C1 segment of cervical spinal cord (tissue), 14 donors: ENCODE measurements at places on chromosomes 16 and 17.

DNA sequence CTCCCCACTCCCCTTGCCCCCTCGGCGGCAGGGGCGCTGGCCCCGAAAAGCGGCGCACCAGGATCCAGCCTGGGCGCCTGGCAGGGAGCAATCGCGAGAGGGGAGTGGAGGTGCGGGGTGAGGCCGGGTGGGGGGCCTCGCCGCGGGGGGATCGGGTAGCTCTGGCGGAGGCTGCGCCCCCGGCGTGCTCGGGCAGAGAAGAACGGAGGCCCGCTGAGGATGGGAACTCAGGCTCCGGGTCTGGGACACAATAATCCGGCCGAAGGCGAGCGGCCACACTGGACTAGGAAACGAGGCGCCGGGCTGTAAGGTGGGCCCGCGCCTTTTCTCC is 721 bp upstream of the PCGF2 start:
- no peak for DNase-seq

DNA sequence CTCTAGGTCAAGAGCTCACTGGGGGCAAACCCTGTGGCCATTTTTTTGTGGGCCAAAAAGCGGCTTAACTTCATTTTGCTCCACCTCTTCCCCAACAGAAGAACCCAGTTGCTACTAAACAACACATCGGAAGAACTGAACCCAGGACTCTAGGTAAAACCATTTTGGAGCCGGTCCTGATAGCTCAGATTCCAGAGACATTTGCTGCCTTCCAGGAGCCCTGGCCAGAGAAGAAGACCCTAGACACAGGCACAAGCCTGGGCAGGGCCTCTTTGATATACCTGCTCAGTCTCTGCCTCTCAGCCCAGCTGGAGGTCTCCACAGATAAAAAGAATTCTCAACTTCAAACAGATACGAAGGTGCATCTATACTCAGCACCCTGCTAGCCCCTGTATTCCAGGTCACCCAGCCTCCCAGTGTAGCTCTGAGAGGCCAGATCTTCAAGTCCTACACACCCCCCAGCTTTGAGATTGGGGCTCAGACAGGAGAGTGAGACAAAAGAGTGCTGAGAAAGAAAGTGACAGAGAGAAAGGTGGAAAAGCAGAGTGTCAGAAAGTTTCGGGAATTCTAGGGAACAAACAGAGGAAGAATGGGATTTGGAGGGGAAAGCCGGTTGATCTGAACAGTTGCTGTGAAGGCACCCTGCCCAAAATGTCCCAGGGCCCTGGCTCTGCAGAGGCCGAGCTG is 6.6 kb upstream of the HOXB9 start:
- no peak for DNase-seq

- DNase-seq = no peak
These were observed 54.8 kb downstream of the SLFN5 start for GRCh38 chr17:35297666-35298065.

- no peak for DNase-seq
These were observed 47.8 kb downstream of the BMERB1 start for GRCh38 chr16:15482068-15482747.

- DNase-seq = no peak
These were observed 12.3 kb downstream of the GRIN2A start for GRCh38 chr16:10169904-10170410.

DNA sequence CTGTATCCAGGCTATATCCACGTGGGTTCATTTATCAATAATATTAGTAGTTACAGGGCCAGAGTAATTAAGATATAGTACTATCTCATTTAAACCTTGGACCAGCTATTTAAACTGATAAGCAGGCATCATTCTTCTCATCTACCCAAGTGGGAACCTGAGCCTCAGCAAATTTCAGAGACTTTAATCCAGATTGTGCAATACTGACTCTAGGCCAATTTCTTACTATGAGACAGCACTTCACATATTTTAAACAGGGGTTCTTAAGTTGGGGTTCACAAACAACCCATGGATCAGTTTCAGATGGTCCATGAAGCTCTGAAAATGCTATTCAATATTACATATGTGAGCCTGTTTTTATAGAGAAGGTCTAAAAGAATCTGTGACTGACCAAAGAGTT is 302.7 kb upstream of the PSMD7 start:
- no peak for DNase-seq

DNA sequence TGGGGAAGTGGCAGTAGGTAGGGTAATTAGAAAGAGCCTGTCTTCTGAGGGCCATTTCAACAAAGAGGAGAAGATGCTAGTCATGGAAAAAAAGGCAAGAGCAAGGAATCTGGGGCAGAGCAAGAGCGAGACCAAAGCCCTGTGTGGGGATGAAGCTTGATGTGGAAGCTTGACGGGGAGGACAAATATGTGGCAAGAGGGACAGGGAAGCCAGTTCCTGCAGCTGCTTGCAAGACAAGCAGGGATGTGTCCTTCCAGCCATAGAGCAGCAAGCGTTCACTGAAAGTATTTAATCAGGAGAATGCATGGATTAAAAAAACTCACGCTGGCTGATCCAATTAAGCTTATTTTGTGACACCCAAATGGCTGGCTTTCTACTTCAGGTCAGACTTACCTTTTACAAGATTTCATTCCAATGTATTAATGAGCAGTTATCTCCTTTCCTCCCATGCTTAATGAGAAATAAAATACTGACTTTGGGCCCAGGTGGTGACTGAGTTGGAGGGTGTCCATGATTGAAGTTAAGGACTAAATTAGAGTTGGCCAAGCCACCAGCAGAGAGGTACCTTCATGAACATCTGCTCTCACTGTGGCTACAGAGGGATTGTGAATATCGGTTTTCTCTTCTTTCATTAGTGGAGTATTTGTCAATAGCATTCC is 76.8 kb downstream of the ABCA8 start:
- DNase-seq = no peak

DNA sequence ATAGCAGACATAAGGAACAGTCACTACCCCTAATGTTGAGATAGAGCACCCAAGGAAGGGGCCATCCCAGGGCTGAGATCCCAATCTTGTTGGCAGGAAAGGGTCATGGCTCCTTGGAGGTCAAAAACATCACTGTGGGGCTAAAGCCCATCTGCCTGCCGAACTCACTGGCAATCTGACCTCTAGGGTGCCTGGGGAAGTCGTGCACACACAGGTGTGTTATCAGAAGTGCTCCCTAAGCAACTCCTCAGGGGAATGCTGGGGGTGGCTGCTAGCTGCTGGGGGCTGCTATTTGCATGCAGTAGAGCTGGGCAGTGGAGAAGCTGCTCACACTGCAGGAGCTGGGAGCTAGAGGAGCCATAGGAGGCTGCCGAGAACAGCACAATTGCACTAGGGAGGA is 47.5 kb upstream of the PHOSPHO1 start:
- no peak for DNase-seq

- DNase-seq = no peak
These were observed 895 bp downstream of the BRD7 start for GRCh38 chr16:50367777-50368409.

DNA sequence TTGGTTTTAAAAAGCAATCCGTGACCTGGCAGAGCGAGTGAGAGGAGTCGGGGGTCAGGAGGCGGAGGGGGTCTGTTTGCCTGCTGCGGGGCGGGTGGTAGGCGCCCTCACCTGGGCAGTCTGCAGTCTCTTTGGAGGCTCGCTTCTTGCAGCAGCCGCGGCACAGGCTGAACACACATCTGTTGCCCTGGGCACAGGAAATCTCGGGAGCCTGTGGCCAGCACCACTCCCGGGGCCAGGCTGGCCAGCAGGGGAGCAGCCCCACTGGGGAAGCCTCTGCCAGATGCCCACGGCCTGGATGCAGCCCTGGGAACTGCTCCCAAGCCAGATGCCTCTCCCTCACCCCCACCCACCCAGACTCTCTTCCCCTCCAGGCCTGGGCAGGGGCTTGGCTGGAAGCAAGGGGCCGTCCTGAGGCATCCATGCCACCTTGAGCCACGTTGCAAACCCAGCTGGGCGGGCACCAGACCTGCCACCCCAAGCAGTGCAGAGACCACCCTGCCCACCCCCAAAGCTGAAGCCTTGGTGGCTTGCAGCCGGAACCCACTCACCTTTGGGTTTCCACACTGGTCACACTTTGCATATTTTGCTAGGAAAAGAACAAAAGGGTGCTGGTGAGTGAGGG is 6.6 kb downstream of the GPS1 start:
- no peak for DNase-seq

GRCh38 chr16:58056580-58056979 is 31.0 kb downstream of the MMP15 start:
- DNase-seq = no peak

- peak; percentile 53 for DNase-seq
These were observed 508 bp downstream of the FLCN start for GRCh38 chr17:17236295-17237025.

- no peak for DNase-seq
These were observed 61.3 kb downstream of the NKD1 start for GRCh38 chr16:50609471-50609870.

DNA sequence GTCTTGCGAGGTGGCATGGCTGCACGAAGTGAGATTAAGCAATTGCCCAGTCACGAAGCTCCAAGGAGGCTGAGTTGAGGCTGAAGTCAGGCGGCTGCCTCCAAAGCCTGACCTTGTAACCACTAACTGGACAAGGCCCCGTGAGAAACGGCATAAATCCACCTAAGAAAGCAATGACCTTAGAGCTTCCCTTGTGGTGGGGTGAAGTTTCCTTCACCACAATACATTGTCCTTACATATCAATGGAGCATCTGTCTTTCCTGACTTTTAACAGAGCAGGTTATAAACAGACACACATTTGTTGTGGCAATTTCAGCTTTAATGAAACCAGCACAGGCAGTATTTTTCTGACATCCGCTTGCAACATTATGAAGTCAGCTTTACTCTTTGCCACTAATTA is 2.5 kb upstream of the MED9 start:
- DNase-seq = no peak

DNA sequence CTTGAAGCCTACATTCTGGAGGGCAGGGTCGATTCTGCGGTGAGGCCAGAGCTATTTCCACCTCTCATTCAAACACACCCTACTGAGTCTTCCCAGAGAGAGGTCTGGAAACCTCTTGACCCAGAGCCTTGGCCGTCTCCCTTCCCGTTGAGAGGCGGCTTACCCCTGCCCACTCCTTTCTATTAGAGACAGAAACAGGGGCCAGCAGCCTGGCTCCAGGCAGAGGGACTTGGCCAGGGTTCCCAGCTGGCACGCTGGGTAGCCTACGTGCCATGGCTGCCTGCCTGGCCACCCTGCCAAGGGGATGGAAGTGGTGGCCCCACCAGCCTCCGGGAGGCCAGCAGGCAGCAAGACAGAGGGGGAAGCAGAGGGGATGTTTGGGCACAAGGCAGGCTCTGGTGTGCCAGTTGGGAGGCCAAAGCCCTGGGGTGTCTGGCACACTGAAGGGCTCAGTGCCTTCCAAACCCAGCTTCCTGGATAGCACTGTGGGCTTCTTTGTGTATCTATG is 6.0 kb downstream of the STAC2 start:
- DNase-seq = no peak

DNA sequence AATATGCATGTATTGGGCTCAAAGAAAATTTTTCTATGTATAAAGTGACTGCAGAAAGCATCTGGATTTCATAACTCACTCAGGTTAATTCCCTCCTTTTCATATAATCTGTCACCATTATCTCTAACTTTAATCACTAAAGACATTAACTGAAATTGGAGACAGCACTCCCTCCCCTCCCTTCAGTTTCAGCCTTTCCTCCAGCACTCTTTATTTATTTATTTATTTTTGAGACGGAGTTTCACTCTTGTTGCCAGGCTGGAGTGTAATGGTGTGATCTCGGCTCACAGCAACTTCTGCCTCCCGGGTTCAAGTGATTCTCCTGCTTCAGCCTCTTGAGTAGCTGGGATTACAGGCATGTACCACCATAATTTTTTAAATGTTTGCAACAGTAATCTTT is 43.1 kb downstream of the CDH8 start:
- no peak for DNase-seq

GRCh38 chr17:39187152-39187830 is 10.2 kb downstream of the CACNB1 start:
- DNase-seq = no peak

GRCh38 chr17:70308618-70309017 is 139.3 kb downstream of the KCNJ2 start:
- DNase-seq = no peak

- no peak for DNase-seq
These were observed at the start of gene HSF4 for GRCh38 chr16:67164599-67165061. Gene HSF4 (plus strand): TSS chr16:67164745. CDS start chr16:67164812, 67 bp downstream.

- no peak for DNase-seq
These were observed 435.0 kb downstream of the MAF start for GRCh38 chr16:79165506-79165905.

DNA sequence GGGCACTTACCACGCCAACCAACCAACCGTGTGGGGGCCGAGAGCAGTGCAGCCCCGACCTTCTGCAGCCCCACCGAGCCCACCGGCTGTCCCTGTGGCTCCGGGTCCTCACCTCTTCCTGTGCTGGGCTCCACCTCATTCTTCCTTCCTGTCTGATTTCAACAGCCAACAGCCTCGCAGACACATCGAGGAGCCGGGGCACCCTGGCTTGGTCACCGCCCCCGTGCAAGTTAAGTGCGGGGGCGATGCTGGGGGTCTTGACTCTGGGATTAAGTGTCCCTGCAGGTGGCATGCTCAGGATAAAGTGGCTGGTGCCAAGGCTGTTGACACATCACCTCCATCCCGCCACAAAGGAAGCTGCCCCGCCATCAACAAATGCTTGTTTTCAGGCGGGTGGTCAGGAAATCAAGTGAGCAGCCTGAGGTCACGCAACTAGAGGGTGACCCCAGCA is at the start of gene NLRC3:
Gene NLRC3, minus strand, starts transcription at position 102 of the 451 bp plus-strand sequence. CDS start 12,367 bp downstream, outside the sequence.
- DNase-seq = no peak

DNA sequence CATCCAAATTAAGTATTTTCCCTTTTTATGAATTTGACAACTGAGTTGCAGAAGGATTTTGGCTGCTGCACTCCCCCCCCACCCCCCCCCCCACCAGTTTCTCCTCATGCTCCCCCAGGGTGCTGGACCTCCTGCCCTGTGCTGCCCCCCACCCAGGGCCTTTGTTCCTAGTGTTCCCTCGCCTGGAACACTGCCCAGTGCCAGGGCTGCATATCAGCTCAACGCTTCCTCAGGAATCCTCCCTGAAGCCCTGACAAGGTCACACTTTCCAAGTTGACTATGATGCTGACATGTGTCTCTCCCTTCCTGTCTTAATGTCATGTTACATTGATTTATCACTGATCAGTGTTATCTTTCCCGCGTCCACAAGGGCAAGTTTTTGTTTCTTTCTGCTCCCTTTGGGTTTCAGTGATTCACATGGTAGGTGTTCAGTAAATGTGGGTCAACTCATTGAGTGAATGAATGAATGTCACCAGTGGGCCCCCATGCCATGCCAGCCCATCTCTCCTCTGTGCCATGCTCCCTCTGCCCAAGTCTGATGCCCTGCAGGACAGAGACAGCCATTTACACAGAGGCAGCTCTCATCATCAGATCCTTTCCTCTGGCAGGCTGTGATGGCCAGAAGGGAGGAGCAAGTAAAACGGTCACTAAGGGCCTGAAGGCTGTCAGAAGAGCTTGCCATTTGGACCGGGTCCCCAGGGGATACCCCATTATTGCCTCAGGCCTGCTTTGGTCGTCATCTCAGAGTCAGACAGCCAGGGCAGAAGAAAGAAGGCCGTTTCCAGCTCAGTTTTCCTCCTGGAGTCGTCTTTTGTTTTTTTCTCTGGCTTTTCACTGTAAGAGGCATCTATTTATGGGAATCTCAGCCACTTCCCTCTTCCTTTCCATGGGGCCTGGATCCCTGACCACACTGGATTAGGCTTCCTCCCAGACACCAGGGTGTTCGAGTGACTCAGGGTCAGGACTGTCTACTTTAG is 386.2 kb downstream of the SNX29 start:
- no peak for DNase-seq

GRCh38 chr17:76816590-76817135 is 51.5 kb upstream of the MGAT5B start:
- no peak for DNase-seq

- peak; percentile 81 for DNase-seq
These were observed 471 bp downstream of the PARD6A start for GRCh38 chr16:67661101-67661761.
